ENCODE measurements at places on chromosomes 11 and 22.

- no peak for DNase-seq
These were observed 33.1 kb downstream of the HIPK3 start for GRCh38 chr11:33290319-33290718.

DNA sequence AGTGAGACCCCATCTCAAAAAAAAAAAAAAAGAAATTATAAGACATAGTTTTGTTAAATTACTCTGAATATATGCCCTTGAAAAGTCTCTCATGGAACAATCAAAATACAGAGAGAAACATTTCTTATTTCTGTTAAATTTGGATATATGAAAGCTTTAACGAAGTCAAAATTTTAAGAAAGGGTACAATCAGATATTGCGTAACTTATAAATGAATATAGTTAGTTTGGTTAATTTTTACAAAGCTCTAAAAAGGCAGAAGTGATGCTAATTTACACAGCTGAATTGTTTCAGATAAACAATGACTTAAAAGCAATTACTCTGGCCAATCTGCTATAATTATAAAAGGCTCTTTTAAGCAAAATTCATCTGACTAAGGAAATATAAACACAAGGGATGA, 611.6 kb upstream of the CCDC179 start:
- DNase-seq, result no peak

GRCh38 chr11:35066783-35067423, 72.1 kb upstream of the CD44 start:
- no peak for DNase-seq

DNA sequence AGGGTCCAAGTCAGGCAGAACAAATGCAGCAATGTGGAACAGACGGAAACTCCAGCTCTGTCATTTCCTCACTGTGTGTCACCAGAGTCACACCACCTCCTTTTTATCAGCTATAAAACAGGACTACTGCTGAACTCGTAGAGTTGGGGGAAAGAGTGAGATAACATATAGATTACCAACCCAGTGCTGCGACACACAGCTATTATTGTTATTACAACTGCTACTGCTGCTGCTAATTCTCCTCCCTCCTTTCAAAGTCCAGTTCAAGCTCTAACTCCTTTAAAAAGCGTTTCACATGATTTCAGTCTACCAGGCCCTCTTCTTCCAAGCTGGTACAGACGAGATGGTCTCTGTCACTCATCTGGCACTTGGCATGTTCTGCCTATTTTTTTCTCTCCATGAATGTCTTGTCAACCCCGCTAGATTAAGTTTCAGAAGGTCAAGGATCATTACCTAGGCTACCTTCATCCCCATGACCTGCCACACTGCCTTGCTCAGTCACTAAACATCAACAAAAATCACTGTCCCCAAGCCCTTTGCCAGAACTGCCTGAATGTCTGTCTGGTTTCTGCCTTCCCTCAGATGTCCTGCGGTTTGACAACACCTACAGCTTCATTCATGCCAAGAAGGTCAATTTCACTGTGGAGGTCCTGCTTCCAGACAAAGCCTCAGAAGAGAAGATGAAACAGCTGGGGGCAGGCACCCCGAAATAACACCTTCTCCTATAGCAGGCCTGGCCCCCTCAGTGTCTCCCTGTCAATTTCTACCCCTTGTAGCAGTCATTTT, 3.7 kb upstream of the MTFP1 start:
- peak; percentile 50 for DNase-seq

DNA sequence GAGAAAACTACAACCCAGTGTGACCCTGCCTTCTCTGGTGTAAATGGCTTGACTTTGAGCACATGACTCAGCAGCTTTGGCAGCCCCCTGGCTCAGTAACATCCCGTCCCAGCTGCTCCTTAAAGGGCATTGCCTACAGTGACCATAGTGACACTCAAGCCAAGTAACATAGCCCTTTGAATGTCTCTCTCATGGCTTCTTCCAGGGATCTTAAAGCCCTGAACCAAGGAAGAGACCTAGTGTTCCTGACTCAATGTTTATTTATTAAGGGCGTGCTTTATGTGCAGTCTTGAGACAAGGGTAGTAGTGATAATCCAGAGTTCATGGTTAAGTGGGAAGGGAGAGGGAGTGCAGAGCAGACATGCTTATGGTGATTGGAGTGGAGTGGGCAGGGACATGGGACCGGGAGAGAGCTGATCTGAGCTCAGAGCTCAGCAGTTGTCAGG, 125.7 kb downstream of the PARVA start:
- no peak for DNase-seq

GRCh38 chr11:82174610-82175009, 559.1 kb downstream of the FAM181B start:
- DNase-seq, result peak; percentile 0

DNA sequence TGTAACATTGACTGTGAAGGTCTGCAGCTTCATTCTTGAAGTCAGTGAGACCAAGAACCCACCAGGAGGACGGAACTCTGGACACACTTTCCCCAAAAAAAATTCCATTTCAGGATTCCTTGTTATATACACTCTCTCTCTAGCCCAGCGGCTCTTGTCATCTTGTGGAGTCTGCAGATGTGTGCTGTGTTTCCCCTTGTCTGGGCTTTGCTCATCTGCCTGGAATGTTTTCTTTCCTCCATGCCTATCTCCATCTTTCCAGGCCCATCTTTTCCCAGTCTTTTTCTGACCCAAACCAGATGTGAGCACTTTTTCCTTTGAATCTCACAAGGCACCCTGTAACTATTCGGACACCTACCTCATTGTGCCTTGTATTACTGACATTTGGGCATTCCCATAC, 5.1 kb upstream of the DRG1 start:
- peak; percentile 4 for DNase-seq

- peak; percentile 61 for DNase-seq
These were observed 110.0 kb downstream of the OSBP2 start for GRCh38 chr22:30804626-30805025.

DNA sequence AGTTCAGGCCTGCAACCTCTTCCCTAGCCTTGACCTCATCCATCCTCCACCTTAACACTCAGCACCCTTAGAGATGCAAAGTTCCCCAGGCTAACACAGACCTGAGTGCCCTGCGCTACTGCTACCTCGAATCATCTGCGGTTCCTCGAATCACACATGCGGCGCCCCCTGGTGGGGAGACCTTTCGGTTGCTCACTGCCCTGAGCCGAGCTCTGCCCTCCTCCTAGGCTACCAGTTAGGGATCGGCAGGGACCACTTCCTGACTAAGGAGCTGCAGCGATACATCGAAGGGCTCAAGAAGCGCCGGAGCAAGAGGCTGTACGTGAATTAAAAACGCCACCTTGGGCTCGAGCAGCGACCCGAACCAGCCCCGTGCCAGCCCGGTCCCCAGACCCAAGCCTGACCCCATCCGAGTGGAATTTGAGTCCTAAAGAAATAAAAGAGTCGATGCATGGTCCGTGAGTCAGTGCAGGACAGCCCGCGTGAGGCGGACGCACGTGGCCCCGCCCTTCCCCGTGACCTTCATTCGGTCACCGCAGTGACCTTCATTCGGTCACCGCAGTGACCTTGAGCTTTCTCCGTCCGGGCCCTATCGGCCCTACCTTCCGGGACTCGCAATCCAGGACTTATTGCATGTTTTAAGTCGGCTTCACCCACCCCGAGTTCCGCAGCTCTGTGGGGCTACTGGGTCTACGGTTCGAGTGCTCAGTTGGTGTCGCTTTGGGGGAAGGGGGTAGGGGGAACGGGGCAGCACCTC, 830 bp upstream of the ESRRA start:
- peak; percentile 95 for DNase-seq

- DNase-seq, result no peak
These were observed 58.6 kb downstream of the UVRAG start for GRCh38 chr11:75873417-75874221.

- DNase-seq, result no peak
These were observed 699 bp downstream of the AIFM3 start for GRCh38 chr22:20967697-20968211.

- no peak for DNase-seq
These were observed 14.7 kb upstream of the IFT27 start for GRCh38 chr22:36790648-36791047.

GRCh38 chr11:74678041-74678440, 53.2 kb downstream of the CHRDL2 start:
- DNase-seq, result no peak

- no peak for DNase-seq
These were observed 426.1 kb upstream of the CADM1 start for GRCh38 chr11:115930291-115930690.

- DNase-seq, result no peak
These were observed 8.5 kb downstream of the NAV2 start for GRCh38 chr11:19721176-19721575.

DNA sequence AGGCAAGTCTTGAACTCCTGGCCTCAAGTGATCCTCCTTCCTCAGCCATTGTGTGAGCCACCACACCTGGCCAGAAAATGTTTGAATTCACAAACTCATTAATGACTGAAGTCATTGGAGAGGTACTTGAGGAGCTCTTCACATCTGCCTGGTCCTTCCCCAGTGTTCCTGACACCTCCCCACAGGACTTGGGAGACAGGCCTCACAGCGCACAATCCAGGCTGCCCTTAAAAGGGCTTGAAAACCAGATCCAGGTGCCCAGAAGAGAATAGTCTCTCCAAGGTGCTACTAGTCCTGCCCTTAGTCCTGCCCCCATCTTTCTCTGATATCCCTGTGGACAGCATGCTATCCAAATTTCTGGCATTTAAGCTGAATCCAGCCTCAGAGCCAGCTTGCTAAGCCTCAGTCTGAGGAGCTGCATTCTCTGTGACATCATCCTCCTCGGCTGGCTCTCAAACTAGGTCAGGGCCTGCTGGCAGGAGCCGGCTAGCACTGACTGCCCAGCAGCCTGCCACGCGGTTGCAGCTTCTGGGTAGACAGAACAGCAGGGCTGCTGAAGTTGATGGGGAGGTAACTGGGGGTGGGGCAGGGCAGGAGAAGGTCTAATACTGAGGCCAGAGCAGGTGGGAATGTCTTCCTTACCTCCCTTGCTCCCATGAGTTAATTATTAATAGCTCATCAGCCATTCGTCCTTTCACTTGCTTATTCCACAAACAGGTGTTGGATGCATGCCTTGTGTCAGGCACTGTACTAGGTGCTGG, 35.3 kb upstream of the NECTIN1 start:
- no peak for DNase-seq

GRCh38 chr11:2539371-2540222, 94.8 kb downstream of the KCNQ1 start:
- DNase-seq, result no peak

Measured in ELR (cell line).